ENCODE measurements at places on chromosomes 7 and 10.

GRCh38 chr10:33193701-33194521 lies 140.6 kb downstream of the NRP1 start:
- H3K4me1 ChIP-seq = no peaks in the 10 kb centered on the region
- no peak overlapping the region for H3K4me3 ChIP-seq
- H3K36me3 ChIP-seq = no peaks in the 10 kb centered on the region
- H3K27ac ChIP-seq = no peak overlapping the region
- H3K27me3 ChIP-seq = peaks cover 12% of the 10 kb centered on the region

GRCh38 chr10:95196046-95196445 lies 2.0 kb downstream of the ACSM6 start:
- no peaks in the 10 kb centered on the region for H3K27me3 ChIP-seq

- no peak for DNase-seq
- H3K4me1 ChIP-seq = peaks cover 55% of the 10 kb centered on the region
- no peaks in the 10 kb centered on the region for H3K27me3 ChIP-seq
- no peak overlapping the region for H3K27ac ChIP-seq
- no peak overlapping the region for H3K4me3 ChIP-seq
These were observed 151.5 kb downstream of the RNF216 start for GRCh38 chr7:5629941-5630340.

DNA sequence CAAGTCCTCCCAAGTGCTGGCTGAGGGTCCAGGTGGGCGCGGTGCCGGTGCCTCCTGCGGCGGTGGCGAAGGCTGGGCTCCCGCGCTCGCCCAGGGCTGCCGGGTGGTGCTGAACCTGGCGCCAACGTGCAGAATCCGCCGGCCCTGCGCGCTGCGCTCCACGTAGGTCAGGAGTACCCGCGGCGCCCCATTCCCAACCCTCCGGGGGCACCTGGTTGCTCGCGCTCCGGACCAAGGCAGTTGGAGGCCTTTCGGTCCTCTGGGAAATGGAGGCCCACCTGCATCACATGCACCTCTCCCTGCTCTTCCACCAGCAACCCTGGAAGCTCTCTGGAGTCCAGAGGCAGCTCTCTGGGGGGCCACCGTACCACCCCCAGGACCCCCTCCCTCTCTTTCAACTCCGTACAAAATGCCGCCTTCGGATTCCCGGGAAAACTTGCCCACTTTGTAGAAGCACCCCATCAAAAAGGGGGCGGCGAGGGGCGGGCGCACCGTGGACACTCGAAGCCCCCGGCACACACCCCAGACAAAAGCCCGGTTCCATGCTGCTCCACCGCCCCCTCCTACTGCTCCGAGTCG lies 745 bp downstream of the SLC16A9 start:
- H3K27ac ChIP-seq = peak overlapping the region; percentile 72
- H3K27me3 ChIP-seq = peaks cover 32% of the 10 kb centered on the region
- DNase-seq = no peak
- peak overlapping the region; percentile 82 for H3K4me3 ChIP-seq

GRCh38 chr10:68604441-68604840 lies 44.3 kb downstream of the TET1 start:
- H3K4me3 ChIP-seq = no peak overlapping the region
- peaks cover 11% of the 10 kb centered on the region for H3K4me1 ChIP-seq
- no peaks in the 10 kb centered on the region for H3K27me3 ChIP-seq
- H3K36me3 ChIP-seq = no peaks in the 10 kb centered on the region
- no peak overlapping the region for H3K27ac ChIP-seq

GRCh38 chr7:143884241-143884968 lies 17.6 kb downstream of the TCAF1 start:
- no peak for DNase-seq
- peaks cover 20% of the 10 kb centered on the region for H3K36me3 ChIP-seq
- peaks cover 47% of the 10 kb centered on the region for H3K27me3 ChIP-seq

DNA sequence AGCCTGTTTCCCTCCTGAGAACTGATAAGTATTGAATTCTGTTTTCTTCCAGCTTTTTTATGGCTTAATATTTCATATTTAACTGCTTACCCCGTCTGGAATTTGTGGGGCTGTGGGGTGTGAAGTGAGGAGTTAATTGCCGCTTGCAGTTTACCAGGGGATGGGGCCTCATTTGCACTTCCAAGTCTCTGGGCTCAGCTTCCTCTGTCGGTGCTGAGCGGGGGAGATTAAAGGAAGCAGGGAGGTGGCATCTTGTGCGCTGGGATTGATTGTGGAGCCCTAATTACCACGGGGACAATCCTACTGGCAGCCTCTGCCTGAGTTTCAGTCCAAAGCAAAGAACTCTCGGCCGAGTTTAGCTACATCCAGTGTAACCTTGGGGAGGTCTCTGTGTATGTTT lies 33.4 kb downstream of the ELFN1 start:
- H3K27me3 ChIP-seq = peaks cover 22% of the 10 kb centered on the region
- no peak for DNase-seq
- no peak overlapping the region for H3K27ac ChIP-seq
- H3K4me3 ChIP-seq = no peak overlapping the region
- H3K36me3 ChIP-seq = no peaks in the 10 kb centered on the region

- H3K27me3 ChIP-seq = peaks cover 9% of the 10 kb centered on the region
- H3K4me1 ChIP-seq = no peaks in the 10 kb centered on the region
- DNase-seq = no peak
- H3K4me3 ChIP-seq = no peak overlapping the region
These were observed 27.3 kb downstream of the HYAL4 start for GRCh38 chr7:123871998-123872867.

- peaks cover 44% of the 10 kb centered on the region for H3K4me1 ChIP-seq
- peak overlapping the region; percentile 51 for H3K4me3 ChIP-seq
- no peaks in the 10 kb centered on the region for H3K27me3 ChIP-seq
- peak overlapping the region; percentile 86 for H3K27ac ChIP-seq
- DNase-seq = no peak
- H3K36me3 ChIP-seq = peaks cover 40% of the 10 kb centered on the region
These were observed 232.9 kb upstream of the KAT6B start for GRCh38 chr10:74593470-74593869.

- H3K27me3 ChIP-seq = peaks cover 4% of the 10 kb centered on the region
- no peak overlapping the region for H3K27ac ChIP-seq
- H3K4me3 ChIP-seq = no peak overlapping the region
- no peak for DNase-seq
These were observed 109.6 kb downstream of the KIAA1217 start for GRCh38 chr10:24318517-24318916.

GRCh38 chr10:72164617-72165016 lies 51.2 kb upstream of the ANAPC16 start:
- H3K4me3 ChIP-seq = no peak overlapping the region
- peaks cover 22% of the 10 kb centered on the region for H3K36me3 ChIP-seq
- H3K4me1 ChIP-seq = peaks cover 2% of the 10 kb centered on the region
- H3K27me3 ChIP-seq = no peaks in the 10 kb centered on the region
- H3K27ac ChIP-seq = no peak overlapping the region

GRCh38 chr10:45000752-45001380 lies at the start of gene ZNF22:
TSS of gene ZNF22 (plus strand) at chr10:45000923. CDS start at chr10:45003369, 2,446 bp downstream.
- peaks cover 16% of the 10 kb centered on the region for H3K4me1 ChIP-seq
- H3K27ac ChIP-seq = peak within 1 kb of the TSS; percentile 97
- H3K36me3 ChIP-seq = peaks cover 34% of the 10 kb centered on the region
- DNase-seq = peak; percentile 75

Measured in stimulated activated naive B cell treated with anti-CD40 and anti-IgM and Interleukin-4, amounts not matched to agents 10 μg/mL and 1 μg/mL and 100 μg/mL, for 72 hours (primary cell).